ENCODE measurements at places on chromosomes 3 and 15.

- no peak for DNase-seq
Measured at GRCh38 chr3:118447339-118447738, 587.3 kb downstream of the IGSF11 start.

DNA sequence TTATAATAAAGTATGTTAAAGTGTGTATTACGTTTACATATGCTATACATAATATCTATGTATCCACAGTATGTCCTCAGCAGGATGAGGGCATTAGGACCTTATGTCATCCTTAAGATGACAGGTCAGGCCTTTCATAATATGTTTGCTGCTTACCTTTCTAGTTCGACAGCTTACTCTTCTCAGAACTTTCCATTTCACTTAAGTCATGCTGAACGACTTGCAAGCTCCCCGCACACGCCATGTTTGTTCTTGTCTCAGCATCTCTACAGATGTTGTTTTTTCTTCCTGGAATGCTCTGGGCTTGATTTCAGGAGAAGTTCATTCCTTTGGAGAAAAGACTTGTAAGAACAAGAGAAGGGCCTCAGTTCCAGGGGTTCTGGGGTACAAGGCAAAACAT is 36.0 kb upstream of the PPARG start:
- no peak for DNase-seq

DNA sequence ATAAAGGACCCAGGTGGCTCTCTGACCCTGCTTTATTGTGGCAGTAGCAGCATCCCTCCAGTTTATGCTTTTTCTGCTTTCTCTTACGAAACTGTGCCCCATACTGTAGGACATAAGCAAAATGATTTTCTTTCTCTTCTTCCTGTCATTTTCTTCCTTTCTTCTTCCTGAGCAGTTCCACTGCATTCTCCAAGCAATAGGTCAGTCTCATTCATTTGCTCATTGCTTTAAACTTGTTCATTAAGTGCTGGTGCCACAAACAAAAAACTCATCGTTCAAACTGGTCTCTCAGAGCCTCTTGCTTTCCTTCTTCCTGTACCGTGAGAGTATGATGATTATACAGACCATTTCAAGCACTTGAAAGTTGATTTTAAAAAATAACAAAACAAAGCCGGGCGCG is 66.8 kb downstream of the PDE8A start:
- DNase-seq, result no peak

DNA sequence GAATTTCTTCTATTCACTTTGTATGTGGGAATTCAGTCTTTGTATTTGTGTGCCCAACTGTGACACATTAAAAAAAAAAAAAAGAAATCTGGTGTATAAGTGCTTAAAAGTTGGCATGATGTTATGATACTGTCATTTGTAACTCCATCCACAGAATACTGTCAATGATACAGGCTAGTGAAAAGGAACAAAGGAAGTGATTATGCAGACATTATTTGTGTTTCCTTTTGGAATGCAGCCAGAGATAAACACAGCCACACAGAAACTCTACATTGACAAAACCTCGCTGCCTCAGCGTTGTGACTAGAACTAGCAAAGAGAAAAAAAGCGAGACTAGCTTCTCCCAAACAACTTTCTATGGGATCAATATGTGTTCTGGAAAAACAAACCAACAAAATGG is 519.2 kb upstream of the AGTR1 start:
- DNase-seq, result no peak

DNA sequence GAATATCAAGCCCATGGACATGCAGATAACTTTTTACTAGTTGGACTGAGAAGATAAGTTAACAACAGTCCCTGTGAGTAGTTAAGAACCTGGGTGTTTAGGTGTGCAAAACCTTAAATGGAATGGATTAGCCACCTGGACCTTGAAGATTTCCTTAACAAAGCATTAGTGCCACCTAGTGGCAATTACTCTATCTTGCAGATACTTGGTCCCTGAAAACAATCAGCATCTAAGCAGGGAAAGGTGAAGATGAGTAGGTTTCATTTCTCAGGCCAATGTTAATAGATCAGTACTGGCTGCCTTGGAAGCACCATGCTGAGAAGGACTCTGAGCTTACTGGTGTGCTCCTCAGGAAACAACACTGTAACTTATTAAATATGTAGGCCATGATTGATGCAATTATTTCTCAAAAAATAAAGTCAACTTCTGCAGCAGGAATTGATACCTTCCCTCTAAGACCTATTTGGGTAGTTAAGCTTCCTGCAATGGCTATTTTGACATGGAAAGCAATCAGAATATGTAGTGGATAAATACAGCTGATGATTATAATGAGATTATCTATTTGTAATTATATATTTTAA is 329.4 kb downstream of the TBC1D5 start:
- peak; percentile 29 for DNase-seq

DNA sequence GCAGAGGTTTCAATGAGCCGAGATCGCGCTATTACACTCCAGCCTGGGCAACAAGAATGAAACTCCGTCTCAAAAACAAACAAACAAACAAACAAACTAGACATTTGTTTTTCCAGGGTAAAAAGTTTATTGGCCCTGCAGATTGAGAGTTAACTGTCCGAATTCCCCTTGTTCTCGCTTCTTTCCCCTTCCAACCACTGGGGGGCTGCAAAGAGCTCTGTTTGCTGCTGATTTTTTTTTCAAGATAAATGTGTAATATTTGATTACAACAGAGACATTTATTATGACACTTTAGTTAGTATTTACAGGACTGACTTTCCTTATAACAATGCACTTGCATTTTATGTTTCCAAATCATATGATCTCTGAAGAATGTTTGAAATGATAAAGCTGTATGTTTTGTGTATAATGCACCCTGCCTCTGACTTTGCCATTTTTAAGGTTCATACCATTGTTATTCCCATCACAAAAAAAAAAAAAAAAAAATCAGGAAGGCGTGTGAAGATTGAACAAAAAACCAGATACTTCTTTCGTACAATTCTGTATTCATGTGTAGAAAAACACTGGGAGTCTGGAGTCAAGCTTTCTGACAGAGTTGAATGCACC is 2.8 kb downstream of the CLSTN2 start:
- DNase-seq, result peak; percentile 10

- DNase-seq, result no peak
Measured at GRCh38 chr3:177185035-177185574, 12.2 kb downstream of the TBL1XR1 start.

GRCh38 chr3:44235604-44236484 is 5.8 kb upstream of the TOPAZ1 start:
- peak; percentile 57 for DNase-seq

GRCh38 chr3:5188419-5189221 is 1.1 kb downstream of the EDEM1 start:
- DNase-seq, result no peak

DNA sequence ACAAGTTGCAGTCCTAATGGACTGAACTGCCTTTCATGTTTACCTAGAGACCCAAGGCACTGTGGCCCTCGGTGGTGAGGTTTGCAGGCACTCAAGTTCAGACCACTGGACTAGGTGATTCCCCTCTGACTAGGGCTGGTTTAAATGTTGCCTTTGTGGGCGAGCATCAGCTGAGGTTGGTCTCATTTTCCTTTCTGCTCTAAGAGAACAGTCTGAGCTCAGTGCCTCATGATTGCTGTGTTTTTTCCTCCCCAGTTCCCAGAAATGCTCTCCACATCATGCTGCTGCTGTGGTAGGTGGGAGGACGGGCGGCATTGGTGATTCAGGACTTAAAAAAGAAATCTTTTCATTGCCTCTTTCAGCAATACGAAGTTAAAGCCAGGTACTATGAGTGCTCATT is 237.2 kb downstream of the MBNL1 start:
- no peak for DNase-seq
